ENCODE measurements at places on chromosomes 2 and 18.
A peak's percentile ranks its signal among the peaks of the same experiment; 100 is the strongest.

- no peak for DNase-seq
Measured at GRCh38 chr2:15556311-15556930, 4.7 kb downstream of the NBAS start.

DNA sequence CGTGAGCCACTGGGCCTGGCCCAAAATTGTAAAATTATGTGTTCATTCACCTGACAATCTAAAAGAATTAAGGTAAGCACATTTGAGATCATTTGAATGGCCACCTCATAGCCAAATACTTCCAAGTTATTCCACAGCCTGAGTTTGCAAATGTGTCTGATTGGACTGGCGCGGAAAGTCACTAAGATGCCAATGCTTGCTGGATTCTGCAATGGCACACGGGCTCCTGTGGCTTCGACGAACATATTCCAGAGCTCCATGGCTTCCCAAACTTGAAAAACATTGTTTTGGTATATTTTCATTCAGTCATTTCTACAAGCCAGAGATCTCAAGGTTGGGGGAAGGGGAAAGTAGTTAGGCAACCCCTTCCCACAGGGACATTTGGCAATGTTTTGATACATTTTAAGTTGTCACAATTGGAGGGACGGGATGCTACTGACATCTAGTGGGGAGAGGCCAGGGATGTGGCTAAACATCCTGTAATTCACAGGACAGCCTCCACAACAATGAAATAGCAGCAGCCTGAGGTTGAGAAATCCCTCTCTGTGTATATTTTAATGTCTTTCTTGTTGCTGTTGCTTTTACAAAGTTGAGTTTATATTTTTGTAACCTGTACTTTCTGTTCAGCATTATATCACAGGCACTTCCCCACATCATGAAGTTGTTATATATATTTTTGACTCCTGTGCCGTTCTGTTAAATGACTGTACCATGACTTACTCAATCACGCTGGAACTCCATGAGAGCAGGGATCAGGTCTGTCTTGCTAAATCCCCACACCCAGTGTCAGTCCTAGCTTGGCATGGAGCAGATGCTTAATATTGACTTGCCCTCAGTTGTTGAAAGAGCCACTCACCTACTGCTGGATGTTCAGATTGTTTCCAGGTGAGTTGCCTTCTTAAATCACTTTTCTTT is 56.9 kb downstream of the COL4A4 start:
- peak; percentile 59 for DNase-seq

- DNase-seq: no peak
Measured at GRCh38 chr18:76767954-76768353, 54.4 kb upstream of the ZNF236 start.

DNA sequence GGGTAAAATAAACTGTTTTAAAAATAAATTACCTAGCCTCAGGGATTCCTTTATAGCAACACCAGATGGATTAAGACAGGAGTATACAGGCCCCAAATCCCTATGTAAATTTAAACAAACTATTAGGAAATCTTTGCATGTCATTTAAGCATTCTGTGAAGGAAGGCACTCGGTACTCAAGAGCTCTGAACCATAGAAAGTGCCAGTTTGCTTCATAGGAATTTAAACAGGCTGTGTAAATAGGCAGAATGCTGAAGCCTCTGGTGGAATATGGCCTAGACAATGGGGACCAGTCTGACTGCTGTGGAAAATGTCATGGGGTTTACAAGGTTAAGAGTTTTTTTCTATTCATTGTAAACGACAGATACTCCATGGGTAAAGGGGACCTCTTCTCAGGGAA is 377.4 kb downstream of the DLGAP1 start:
- DNase-seq: no peak

- DNase-seq: no peak
Measured at GRCh38 chr2:103169861-103170260, 408.0 kb downstream of the TMEM182 start.

DNA sequence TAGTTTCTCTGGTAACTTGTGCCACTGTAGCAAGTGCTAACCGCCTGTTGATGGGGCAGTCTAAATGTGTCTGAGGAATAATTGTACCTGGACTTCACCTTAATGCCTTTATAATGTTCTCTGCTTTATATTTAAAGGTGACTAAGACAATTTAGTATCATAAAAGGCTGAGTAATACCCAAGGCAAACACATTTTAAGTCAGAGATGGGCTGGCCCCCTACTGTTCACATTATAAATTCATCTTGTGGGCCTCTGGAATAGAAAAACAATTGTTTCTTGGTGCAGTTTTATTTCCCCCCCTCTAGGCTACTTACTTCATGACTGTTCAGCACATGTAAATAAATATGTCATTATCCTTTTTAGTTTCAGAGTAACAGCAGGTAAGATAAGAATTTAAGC is 559.3 kb upstream of the PIK3C3 start:
- no peak for DNase-seq

- peak; percentile 45 for DNase-seq
Measured at GRCh38 chr2:134679745-134680144, 39.1 kb downstream of the TMEM163 start.
